ENCODE measurements at places on chromosomes 5 and 9.

- DNase-seq: no peak
Measured at GRCh38 chr9:127194881-127195713, 69.5 kb upstream of the GARNL3 start.

DNA sequence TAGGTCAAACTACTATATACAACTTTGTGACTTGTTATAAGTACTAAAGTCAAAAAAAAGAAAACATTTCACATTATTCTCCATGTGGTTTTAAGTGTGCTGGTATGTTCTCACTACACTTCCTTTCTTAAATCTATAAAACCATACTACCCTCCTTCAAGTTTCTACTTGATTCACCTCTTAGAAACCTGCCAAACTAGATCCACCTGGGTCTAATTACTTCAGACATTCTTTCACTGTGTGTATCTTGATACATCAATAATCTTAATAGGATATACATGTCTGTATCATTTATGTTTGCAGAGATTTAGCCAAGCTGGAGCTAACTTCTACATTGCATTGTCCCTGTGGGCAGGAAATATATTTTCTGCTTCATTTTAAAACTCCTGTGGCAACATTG is 1012.6 kb downstream of the EFNA5 start:
- DNase-seq: no peak

GRCh38 chr5:146967646-146968045 is 89.1 kb upstream of the PPP2R2B start:
- no peak for DNase-seq

DNA sequence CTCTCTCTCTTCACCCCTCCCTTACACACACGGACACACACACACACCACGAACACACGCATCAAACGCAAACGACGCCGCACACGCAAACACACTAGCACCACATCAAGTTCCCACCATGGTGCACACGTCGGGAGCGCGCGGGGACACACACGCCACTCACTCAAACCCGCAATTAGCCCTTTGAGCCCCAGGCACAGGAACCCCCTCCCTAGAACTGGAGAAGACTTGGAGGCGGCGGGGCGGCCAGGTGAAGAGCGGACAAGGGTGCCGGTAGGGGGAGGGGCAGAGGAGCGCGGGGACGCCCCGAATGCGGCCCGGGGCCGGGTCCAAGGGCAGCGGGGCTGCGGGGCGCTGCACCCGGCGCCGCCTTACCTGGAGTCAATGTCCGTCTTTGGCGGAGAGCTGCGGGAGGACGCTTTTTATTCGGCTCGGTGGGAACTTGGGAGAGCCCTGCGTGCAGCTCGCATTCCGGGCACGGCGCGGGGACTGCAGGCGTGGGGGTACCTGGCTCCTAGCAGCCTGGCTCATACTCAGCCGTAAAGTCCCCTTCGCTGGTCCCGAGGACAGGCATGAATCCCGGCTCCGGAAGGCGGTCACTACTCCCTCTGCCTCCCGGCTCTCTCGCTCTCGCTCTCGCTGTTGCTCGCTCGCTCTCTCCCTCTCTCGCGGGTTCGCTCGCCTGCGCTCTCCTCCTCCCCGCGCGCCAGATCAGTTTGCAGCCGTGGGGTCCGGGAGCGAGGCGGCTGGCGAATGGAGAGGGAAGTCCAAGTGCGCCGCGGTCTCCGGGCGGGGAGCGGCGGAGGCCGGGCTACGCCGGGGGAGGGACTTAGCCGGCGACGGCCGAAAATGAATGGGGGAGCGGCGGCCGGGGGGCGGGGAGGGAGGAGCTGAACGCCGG is at the start of gene BRINP1:
TSS of gene BRINP1 (minus strand) at position 755 of the 901 bp plus-strand sequence. CDS start 56,080 bp downstream, outside the sequence.
- no peak for DNase-seq

GRCh38 chr9:117681888-117682287 is 22.3 kb upstream of the TLR4 start:
- DNase-seq: peak; percentile 85

- DNase-seq: no peak
Measured at GRCh38 chr5:97383996-97384395, 200.9 kb upstream of the RIOK2 start.

DNA sequence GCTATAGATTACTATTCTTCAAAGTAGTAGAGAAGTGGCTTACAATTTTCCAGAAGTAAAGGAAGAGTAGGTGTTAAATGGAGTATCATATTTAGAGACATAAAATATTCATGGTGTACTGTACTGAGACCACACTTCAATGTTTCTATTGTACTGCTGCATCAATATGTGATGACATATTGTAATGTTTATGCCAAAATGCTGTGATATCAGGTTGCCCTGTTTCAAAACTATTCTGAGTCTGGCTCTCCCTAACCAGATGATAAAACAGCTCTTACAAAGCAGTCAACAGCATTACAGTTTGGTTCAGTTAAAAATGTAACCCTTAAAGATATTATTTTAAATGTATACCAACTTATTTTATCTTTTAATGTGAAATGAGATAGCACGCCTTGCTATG is 30.8 kb upstream of the ACOT12 start:
- DNase-seq: no peak

DNA sequence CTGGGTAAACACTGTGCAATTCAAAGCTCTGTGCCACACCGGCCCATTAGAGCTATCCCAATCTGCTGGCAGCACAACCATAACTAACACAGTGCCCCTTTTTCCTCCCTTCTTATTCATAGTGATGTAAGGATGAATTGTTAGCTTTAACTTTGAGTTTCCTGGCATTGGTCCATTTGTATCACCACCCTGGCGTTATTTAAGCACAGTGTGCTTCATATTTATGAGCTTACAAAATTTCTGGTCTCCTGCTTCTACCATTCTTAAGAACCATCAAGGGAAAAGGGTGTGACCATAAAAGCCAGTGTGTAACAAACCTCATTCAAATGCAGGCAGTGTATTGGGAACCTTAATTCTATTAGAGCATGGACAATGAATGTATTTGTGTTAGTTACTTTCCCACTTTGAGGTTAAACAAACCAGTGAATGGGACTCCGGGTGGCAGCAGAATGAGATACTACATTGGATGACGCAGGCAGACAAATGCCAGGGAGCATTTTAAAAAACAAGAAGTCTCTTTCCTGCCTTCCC is 222.6 kb downstream of the TMEM161B start:
- no peak for DNase-seq

DNA sequence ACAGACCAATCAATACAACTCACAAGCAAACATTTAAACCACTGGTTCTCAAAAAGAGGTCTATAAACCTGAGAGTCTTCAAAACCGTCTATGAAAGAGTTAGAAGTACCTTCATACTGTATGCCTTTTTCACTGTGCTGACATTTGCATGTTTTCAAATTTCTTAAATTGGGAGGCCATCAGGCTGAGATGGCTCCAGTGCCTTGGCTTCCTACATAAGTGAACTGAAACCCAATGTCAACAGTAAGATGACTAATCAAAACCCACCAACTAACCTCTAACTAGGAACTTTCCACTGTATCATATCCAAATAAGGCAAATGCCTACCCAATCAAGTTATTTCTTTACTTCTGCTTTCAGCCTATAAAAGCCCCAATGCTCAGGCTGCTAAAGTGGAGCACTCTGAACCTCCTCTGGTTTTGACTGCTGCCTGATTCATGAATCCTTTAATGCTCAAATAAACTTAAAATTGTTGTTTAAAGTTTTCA is 35.1 kb downstream of the FAM13B start:
- DNase-seq: no peak

- no peak for DNase-seq
Measured at GRCh38 chr5:132464156-132464939, 26.2 kb downstream of the IRF1 start.

DNA sequence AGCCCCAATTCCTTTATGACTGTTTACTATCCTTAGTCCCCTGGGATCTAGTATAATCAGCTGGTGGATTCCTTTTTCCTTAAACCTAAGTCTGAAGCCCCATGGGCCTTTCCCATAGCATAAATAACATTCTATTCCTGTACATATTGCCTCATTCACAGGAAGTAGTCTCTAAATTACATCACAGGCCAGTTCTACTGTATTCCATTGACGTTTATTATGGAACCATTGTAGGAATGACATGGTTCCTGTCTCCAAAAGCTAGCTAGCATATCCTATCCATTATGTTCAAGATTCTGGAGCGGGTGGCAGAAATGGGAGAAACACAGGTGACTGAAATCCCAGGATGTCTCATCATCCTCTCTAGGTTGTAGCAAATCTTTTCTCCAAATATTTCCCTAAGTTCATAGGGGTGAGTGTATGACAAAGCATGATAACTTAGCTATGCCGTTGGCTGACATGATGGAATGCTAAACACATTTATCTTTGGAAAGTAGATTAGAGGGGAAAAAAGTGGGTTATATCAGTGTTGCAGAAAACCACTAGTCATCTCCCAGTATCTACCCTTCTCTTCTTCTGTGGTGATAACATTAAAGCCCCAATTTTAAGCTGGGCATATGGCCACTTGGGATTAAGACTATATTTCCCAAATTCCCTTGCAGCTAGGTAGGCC is 140.1 kb downstream of the FGF1 start:
- no peak for DNase-seq

Measured in AML-193 (cell line).